HCEC 1CT (cell line): ENCODE measurements at places on chromosomes 1 and 21.
A peak's percentile ranks its signal among the peaks of the same experiment; 100 is the strongest.

DNA sequence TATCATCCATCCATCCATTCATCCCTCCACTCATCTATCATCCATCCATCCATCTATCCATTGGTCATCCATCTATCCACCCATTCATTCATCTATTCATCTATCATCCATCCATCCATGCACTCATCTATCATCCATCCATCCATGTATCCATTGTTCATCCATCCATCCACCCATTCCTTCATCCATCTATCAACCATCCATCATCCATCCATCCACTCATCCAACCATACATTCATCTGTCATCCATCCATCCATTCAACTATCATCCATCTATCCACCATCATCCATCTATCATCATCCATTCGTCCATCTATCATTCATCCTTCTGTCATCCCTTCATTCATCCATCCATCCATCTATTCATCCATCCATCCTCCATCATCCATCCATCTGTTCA, 61.1 kb downstream of the UMODL1 start:
- DNase-seq: no peak

DNA sequence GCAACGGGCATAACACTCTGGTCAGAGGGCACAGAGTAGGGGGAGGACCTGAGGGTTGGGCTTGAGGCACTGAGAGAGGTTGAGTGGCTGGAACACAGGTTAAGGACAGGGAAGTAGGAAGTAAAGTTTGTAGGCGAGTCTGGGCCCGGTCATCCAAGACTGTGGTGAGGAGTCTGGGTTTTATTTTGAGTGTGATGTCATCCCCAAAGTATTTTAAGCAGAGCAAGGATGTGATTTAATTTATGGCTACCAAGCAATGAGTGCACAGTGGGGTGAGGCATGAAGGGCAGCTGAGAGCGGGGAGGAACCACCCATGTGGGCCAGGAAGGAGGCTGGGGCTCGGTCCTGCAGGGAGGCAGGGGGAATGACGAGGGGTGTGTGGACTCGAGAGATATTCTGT, 11.2 kb upstream of the VWA5B1 start:
- DNase-seq: peak; percentile 77

GRCh38 chr21:31659286-31659535, 282 bp upstream of the SOD1 start:
- no peak for DNase-seq

- no peak for DNase-seq
These were observed 390.4 kb upstream of the ADGRL2 start for GRCh38 chr1:81410351-81410750.

DNA sequence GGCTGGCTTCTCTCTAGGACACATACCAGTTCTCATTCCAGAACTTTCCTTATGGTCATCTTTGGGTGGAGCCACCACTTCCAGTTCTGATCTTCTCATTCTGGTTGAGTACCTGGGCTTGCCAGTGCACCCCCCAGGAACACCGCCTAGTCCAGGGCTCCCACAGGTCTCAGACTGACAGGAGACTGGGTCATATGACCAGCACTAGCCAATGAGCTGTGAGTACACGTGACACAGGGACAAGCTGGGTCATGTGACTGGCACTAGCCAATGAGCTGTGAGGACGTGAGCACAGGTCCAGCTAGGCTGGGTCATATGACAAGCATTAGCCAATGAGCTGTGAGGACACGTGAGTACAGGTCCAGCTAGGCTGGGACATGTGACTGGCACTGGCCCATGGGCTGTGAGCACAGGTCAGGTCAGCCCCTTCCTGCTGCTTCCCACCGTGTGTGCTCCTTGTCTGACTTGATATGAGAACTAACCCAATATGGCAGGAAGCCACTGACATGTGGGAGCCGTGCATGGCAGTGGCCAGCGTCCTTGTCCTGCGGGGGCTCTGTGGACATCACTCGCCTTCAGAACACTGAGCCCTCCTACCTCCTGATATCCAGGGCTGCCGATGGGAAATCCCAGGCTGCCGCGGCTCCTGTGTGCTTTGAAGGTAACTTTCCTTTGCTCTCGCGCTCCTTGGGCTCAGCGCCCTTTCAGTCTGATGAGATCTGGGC, 22.7 kb downstream of the KRTAP10-1 start:
- no peak for DNase-seq

GRCh38 chr21:21003701-21004100, 5.5 kb downstream of the NCAM2 start:
- no peak for DNase-seq
